Activated CD4-positive, alpha-beta T cell treated with anti-CD3 and anti-CD28 coated beads, Interleukin-2, amount 50 U/mL, for 1 hour (primary cell): ENCODE measurements at places on chromosomes 2 and 18.
A peak's percentile ranks its signal among the peaks of the same experiment; 100 is the strongest.

- DNase-seq = no peak
These were observed 121.4 kb upstream of the COPS8 start for GRCh38 chr2:236964291-236964690.

- DNase-seq = peak; percentile 63
These were observed 625 bp downstream of the ARPC2 start for GRCh38 chr2:218217360-218218267.

DNA sequence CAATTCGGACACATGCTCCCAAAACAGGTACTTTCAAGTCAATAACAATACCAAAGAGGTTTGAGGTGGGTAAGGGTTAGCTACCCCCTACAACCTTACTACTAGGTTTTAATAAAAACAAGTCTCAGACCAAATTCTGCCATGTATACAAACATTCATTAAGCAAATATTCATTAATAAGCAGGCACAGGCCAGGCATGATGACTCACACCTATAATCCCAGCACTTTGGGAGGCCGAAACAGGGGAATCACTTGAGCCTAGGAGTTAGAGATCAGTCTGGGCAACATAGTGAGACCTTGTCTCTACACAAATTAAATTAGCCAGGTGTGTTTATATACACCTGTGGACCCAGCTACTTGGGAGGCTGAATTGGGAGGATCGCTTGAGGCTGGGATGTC, 11.7 kb upstream of the ELAC1 start:
- DNase-seq = no peak

- peak; percentile 55 for DNase-seq
These were observed 912 bp upstream of the FBXO11 start for GRCh38 chr2:47907039-47907781.

DNA sequence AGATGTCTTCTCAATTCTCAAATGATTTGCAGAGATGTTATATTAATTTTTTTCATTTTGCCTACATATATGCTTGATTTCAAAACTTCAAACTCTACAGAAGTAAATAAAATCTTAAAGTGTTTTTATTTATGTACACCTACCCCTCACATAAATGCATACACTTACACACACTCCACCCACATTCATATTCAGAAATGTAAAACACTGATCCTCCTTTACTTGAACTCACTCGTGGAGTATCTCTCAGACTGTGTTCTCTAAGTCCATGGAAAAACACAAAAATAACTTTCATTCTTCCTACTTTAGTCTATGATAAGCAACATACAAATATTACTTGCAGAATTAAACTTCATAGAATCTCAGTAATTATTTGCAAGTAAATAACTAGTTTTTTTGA, 209.1 kb upstream of the RBMS1 start:
- DNase-seq = no peak

GRCh38 chr2:49251766-49252165, 97.5 kb upstream of the FSHR start:
- DNase-seq = no peak

GRCh38 chr2:192067631-192068030, 127.1 kb downstream of the TMEFF2 start:
- DNase-seq = no peak
